Anterior cingulate cortex (tissue), 58 donors: ENCODE measurements at places on chromosomes 12 and 14.

DNA sequence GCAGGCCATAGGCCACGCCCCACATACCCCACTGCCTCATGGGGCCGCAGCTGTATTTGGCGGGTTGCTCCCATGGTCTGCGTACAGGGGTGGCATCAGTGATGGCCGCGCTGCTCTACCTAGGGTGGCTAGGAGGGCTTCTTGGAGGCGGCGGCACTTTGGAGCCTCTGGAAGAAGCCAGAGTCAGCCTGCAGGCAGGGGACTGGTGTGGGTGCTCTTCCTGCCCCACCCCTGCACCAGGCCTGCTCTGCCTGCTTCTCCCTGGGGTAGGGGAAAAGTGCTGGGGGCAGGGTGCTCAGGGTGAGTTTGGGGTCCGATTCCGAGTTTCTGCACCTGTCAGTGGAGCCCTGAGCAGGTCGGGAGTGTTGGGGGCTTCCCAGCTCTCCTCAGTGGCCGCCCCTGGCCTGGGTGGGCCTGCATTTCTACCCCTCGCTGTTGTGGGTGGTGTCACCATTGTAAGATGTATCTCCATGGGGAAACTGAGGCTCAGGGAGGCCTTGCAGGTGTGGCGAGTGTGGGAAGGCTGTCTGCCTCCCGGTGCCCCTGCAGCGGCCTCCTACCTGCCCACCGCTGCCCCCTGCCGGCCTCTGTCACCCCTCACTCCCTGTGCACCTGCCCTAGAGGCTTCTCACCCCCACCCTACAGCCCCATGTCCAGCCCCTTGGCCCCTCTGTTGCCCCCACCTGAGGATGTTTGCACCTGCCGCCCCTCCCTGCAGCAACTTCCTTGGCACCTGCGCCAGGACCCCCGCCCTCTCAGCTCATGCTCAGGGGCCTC, 5.5 kb downstream of the CEP170B start:
- DNase-seq = no peak

GRCh38 chr14:60242429-60242828, 6.6 kb upstream of the PPM1A start:
- no peak for DNase-seq

DNA sequence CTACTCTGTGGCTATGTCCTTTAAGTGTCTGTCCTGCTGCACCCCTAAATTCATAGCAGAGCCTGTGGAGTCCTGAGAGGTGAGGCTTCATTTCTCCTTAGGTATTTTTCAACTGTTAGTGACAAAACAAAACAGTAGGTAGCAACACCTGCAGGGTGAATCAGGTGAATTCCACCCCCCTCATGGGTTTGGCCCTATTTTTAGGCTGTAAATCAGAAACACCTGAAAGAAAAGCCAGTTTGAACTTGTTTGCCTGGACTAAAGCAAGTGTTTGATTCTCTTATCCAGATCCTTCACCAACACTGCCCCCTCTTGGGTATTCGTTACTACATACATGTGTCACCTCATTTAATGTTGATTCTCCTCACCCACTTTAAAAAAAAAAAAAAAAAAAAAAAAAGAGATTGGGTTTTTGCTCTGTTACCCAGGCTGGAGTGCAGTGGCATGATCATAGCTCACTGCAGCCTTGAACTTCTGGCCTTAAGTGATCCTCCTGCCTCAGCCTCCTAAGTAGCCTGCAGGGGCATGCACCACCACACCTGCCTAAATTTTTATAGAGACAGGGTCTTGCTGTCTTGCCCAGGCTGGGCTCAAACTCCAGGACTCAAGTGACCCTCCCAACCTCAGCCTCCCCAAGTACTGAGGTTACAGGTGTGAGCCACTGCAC, 10.3 kb downstream of the TBPL2 start:
- no peak for DNase-seq

DNA sequence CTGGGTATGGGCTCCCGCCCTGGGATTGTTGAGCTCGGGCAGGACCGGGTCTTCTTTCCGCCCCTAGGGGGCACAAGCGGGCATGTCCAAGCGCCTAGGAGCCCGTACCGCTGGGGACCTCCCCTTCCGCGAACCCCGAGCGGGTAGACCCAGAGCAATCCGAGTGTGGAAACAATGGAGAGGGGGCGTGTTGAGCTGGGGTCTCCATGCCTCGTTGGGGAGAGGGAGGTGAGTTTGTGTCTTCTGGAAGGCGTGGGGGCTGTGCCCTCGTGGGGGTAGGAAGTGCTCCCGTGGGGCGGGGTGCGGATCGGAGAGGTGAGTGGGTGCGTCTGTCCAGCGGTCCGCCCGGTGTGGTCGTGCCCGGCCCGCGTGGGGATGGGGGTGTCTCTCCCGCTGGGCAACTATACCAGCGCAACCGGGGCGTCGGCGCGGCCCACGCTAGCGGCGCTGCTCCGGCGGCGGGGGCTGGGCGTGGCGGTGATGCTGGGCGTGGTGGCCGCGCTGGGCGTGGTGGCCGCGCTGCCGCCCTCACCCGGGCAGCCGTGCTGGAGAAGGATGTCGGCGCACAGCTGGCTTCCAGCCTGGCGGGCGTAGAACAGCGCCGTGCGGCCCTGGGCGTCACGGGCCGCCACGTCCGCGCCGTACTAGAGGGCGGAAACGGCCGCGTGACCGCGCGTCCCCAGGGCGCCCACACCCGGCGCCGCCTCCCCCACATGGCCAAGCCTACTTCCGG, 12.2 kb downstream of the AGAP2 start:
- no peak for DNase-seq

- DNase-seq = no peak
Measured at GRCh38 chr14:52494444-52494843, 57.9 kb downstream of the TXNDC16 start.

- no peak for DNase-seq
Measured at GRCh38 chr12:66863276-66863675, 184.4 kb upstream of the GRIP1 start.

- DNase-seq = no peak
Measured at GRCh38 chr12:7431993-7432685, 11.8 kb downstream of the CD163L1 start.

GRCh38 chr12:128288357-128288756, 21.4 kb downstream of the TMEM132C start:
- no peak for DNase-seq

DNA sequence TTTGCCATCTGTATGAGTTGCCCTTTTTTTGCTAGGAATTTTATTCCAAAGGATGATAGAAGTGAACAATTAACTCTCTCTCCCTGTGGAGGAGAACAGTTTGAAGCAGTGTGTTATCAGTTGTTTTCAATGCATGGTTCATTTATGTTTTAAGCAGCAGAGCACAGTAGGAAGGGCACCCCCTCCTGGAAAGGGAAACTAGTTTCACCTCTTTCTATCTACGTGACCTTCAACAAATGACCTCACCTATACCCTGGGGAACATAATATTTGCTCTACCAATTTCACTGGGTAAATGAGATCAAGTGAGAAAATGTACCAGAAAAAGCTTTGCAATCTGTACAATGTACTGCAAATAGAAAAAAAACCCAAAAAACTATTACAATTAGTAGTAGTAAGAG, 5.4 kb upstream of the DCP1B start:
- DNase-seq = no peak

DNA sequence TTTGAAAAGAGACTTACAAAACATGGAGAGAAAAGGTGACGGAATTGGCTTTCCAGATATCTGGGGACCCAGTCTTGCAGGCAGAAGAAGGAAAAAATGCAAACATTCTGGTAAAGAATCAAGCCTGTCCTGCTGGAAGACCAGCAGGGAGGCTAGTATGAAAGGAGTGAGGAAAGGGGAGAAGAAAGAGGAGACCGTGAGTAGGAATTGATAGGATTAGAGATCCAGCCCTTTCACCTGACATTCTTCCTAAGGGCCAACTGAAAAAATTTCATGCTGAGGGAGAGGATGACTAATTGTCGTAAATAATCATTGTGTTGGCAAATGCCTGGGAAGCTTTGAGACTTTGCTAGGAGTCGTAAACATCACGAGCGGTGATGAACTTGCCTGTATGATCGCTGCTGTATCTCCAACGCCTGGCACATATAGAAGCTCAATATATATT, 12.1 kb downstream of the BHLHE41 start:
- no peak for DNase-seq

DNA sequence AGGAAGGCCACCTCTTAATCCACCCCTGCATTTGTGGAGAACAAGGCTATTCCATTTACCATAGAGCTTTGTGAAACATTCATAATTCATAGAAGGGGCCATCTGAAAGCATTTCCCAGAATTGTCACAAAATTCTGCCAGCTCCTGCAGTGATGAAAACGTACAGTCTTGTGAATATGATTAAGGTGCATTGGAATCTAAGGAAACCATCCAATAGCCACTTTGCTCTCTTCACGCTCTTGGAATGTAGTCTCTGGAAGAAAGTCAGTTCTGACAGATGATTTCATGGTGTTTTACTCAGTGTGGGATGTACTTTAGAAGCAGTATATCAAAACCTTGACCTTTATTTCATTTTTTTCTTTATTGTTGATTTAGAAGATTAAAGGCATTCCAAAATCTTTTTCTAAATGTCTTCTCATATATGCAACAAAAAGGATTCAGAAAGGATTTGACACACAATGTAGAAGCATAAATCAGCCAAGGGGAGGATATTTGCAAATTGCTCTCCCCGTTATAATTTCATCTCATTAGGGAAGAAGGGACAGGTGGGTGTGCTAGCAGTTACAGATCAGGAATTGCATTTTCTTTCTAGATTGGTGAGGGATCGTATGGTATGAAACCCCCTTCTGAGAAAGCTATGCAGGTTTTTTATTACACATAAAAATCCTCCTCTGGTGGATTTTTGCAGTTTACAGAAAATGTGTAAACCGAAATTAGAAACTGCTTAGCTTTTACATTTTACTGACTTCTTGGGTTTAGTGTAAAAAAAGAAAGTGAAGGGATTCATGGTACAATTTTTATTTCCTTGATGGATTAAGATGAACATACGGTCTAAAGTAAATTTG, 390.2 kb downstream of the LRIG3 start:
- no peak for DNase-seq

DNA sequence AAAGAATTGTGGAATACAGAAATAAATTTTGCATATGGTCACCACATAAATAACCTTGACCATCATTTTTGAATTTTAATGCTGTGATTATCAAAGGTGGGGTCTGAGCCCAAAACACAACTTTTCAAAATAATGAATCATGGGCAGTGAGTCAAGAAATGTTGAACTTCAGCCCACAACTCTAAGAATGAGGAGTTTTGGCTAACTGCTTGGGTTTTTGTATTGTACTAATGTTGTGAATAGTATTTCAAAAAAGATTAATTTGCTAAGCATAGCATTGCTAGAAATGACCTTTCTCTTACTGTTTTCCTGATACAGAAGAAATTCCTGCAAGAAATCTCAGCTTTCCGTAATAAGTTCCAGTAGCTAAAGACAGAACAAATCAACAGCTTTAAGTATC, 24.4 kb upstream of the YARS2 start:
- no peak for DNase-seq
